ENCODE measurements at places on chromosomes 6 and 20.

DNA sequence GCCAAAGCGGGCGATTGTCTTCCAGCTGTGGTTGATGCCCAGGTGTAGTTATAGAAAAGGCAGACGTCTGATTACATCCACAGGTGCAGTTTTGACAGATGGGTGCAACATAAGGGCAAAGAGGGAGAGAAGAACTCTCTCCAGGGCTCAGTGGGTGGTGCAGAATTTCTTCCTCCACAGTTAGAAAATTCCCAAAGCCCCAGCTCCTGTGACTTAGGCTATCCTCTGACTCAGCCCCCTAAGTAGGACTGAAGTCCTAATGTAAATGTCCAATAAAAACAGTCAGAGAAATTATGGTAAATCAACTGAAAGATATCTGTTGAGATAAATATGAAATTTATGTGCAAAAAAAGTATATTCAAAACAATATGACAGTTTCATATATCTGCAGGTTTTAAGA is 31.4 kb downstream of the LYRM4 start:
- no peak for ATAC-seq

- ATAC-seq = no peak
Measured at GRCh38 chr20:11101243-11101642, 427.4 kb upstream of the JAG1 start.

GRCh38 chr6:85676086-85676729 is 33.5 kb upstream of the SYNCRIP start:
- no peak for ATAC-seq

DNA sequence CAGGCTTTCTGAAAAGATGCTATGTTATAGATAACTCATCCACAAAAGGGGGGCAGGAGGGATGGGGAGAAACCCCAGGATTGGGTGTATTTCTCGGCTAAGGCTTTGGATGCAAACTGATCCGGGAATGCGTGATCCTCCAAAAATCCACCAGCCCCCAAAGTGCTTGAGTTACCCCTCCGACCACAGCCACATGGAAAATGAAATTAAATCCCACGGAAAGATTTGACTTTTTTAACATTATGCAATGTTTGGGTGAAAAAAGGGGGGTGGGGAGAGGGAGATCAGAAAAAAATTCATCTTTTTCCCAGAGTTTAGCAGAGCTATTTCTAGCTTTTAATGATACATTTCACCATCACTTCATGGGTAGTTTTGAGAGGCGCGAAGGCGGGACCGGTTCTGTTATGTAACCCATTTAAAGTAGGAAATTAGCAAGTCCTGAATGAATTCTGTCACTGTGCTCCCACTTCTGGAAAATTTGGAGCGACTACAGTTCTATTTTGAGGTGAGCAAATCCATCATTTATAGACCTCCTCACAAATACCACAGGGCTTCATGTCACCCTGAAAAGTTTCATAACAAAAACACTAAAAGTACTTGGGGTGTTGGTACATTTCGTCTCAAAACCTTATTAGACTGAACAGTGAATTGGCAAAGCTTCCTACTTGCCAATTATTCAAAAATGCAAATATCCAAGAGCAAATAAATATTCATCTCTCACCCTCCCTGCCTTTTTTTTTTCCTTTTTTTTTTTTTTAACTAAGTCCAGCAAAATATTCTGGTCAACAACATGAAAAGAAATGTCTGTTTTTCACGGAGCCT is 51.9 kb upstream of the NFATC2 start:
- ATAC-seq = peak; percentile 43
